ENCODE measurements at places on chromosomes 13 and 19.

DNA sequence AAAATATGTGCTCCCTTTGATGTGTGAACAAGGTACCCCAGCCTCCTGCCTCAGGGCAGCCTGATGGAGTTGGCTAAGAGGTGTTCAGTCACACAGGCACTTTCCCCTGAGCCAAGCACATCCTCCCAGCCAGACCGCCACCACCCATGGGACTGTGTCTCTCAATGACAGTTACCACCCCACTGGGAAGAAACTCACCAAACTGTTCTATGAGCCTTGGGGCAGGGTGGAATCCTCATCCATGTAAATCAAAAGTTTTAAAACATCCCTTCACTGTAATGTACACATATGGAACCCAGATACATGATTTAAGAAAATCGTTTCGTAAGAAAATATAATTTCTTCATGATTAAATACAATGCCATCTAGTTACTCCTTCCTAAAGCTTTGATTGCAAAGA is 138.4 kb upstream of the LSM14A start:
- DNase-seq: no peak

- DNase-seq: no peak
Measured at GRCh38 chr13:92188574-92188973, 790.2 kb downstream of the GPC5 start.

DNA sequence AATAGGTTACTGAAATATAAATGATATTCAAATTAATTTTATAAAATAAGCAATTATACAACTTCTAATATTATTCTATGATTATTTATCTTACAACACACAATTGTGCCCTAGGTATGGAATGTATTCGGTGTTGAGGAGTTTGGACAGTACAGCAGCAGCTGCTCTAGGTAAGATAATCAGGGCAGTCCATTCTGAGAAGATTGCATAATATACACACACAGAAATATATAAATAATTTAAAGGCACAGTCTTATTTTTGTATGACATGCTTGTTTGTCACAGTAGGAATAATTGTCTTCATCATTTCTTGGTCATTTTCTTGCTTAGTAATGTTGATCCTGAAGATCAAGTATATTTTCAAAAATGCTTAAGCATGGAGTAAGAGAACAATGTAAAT is 849.4 kb upstream of the MIR17HG start:
- DNase-seq: no peak

DNA sequence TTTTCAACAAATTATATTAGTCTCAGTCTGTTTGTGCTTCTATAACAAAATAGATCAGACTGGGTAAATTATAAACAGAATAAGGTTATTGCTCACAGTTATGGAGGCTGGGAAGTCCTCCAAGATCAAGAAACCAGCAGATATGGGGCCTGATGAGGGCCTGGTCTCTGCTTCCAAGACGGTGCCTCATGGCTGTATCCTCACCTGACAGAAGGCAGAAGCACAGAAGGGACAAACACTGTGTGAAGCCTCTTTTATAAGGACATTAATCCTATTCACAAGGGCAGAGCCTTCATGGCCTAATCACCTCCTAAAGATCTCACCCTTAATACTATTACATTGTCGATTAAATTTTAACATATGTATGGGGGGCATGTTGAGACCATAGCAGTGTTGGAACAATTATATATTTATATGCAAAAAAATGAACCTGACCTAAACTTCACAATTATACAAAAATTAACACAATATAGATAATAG is 12.7 kb downstream of the F10 start:
- no peak for DNase-seq

GRCh38 chr19:18660051-18660910 is 23.2 kb upstream of the CRTC1 start:
- no peak for DNase-seq

DNA sequence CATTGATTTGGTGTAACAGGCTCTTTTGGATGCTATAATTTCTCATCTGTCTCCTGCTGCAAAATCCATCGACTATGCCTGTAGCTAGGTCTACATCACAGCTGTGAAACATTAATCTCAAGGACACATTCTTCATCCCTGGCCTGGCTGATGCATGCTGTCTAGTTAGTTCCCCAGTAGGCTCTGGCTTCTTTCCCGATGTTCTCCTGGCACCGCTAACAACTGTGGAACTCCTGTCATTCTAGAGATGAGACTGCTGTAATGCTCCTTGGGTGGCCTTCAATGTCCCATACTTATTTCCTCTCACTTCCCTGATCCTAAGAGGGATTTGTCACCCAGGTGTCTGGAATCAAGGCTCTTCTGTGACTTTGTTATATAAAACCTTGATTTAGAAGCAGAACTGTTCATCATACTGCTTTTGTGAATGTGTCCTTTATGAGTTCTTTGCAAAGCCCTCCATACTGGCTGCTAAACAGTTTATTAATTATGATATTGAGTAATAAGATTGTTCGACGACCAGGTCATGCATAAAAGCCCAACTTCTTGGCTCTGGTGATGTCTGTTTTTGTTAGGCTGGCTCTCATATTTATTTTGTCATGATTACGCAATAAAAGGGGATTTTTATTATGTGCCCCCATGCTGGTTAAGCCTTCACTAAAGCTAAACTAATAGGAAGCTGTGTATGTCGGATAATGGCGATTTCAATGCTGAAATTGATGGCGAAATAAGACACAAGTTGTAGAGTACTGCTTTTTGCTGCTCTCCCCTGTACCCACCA is 227.5 kb downstream of the DCT start:
- DNase-seq: no peak

GRCh38 chr13:21328201-21328600 is 130.9 kb downstream of the ZDHHC20 start:
- DNase-seq: no peak

GRCh38 chr13:43041369-43041921 is 18.1 kb downstream of the DNAJC15 start:
- DNase-seq: no peak

GRCh38 chr19:49672131-49672919 is 4.7 kb upstream of the PRMT1 start:
- DNase-seq: no peak

DNA sequence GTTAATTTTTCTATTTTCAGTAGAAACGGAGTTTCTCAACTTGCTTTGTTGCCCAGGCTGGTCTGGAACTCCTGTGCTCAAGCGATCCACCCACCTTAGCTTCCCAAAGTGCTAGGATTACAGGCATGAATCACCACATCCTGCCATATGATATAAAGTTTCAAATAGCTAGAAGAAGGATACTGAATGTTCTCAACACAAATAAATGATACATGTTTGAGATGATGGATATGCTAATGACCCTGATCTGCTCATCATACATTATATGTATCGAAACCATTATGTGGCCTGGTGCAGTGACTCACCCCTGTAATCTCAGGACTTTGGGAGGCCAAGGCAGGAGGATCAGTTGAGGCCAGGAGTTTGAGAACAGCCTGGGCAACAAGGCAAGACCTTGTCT is 11.5 kb downstream of the CIB3 start:
- DNase-seq: no peak

DNA sequence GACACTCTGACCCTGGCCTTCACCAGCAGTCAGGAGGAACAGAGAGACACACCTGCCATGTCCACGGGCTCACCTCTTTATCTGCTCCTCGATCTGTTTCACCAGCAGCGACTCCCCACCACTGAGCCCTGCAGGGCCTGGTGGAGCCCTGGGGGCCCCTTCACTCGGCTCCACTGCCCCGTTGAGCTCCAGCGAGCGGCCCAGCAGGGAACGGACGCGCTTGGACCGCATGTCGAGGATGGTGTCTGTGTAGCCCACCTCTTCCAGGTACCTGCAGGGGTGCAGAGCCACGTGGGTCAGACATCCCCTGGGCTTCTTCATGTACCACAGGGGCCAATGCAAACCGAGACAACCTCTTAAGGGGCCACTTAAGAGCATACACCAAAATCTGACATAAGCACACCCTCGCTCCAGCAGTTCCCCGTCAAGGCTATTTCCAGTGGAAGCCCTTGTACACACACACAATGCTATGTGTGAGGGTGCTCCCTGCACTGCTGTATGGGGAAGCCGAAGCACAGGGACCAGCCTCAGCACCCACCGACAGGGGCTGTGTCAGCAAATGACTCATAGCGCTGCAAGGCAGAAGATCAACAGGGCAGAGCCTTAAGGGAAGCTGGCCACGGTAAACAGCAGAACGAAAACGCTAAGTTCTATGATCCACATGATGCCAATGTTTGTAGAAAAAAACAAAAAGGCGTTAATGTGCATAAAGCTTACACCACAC is 12.7 kb upstream of the FKRP start:
- DNase-seq: no peak

- no peak for DNase-seq
Measured at GRCh38 chr13:20182231-20182846, 10.4 kb downstream of the GJB2 start.
